ENCODE measurements at places on chromosomes 4 and X.

GRCh38 chrX:102712981-102713625 lies 855 bp downstream of the GPRASP2 start:
- no peak for DNase-seq

GRCh38 chrX:38103857-38104812 lies 97.8 kb downstream of the SYTL5 start:
- DNase-seq: no peak

DNA sequence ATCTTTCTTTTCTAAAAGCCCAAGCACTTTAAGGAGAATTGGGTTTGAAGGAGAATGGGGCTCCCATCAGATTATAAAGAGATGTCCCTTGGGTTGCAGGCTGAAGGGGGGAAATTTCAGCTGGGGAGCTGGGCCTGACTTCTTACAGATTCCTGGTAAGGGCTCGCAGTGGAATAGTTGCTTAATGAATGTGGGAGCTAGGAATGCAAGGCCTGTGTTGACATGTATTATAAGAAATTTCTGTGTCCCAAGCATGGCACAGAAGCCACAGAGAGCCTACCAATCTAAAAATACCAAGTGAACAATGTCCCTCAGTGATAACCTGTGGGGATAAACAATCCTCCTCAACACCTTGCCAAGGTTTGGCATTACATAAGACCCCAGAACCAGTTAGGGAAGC lies 39.3 kb upstream of the WNK3 start:
- no peak for DNase-seq

DNA sequence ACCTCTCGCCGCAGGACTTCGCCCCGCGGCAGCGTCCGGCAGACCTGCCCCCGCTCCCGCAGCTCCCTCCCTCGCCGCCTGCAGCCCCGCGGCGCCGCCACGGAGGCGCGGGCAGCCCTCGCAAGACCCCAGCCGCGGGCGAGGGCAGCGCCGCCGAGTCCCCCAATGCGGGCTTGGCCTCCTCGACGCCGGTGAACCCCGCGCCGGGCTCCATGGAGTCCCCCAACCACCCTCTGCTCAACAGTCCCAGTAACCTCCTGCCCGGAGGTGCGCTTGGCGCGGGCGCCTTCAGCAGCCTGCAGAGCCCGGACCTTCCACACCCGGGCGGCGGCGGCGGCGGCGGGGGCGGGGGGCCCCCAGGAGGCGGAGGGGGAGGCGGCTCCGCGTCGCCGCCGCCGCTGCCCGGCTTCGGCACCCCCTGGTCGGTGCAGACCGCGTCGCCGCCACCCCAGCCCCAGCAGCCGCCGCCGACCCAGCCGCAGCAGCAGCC lies 1.2 kb downstream of the CPEB2 start:
- no peak for DNase-seq

DNA sequence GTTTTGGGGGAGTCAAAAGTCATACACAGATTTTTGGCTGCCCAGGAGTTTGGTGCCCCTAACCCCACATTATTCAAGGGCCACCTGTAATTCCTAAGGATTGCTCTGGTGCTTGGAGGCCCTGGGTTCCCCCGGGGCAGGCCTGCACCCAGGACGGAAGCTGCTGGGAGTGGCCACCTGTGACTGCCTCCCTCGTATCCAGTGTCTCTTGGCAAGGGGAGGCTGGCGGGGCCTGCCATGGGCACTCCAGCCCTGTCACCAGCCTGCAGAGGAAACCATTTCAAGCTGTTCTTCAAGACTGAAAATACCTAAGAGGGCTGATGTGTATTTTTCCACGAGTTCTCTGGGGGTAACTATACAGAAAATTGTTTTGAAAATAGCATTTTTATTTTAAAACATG lies 24.5 kb upstream of the GPR78 start:
- no peak for DNase-seq

All from omental fat pad (tissue), 4 donors.